Stimulated activated CD8-positive, alpha-beta memory T cell treated with anti-CD3 and anti-CD28 coated beads, Interleukin-2, amount 100 ng/mL, for 1 hour (primary cell): ENCODE measurements at places on chromosomes 3 and 15.
A peak's percentile ranks its signal among the peaks of the same experiment; 100 is the strongest.

DNA sequence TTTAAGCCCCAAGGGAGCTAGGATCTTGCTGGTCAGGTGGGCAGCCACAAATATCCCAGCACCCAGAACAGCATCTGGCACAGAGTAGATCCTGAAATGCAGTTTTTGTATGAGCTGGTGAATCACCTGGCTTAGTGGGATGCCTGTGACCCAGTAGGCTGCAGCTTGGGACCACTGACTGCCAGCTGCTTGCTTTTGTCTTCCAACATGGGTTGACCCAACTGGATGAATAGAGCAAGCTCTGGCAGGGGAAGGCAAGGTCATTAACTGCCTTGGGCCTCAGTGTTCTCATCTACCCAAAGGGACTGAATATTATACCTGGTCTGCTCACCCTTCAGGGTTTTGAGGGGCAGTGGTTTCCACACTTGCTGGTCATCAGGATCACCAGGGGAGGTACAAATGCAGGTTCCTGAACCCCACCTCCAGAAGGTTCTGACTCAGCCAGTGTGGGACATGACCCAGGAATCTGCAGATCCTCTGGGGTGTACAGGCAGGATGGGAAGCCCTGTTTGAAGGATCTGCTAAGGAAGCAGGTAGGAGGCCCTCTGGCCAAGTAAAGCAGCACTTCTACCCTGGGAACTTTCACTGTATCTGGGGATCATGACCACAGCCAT is 55.4 kb downstream of the ITGA11 start:
- DNase-seq, result no peak

GRCh38 chr15:61222010-61222409 is 7.1 kb downstream of the RORA start:
- no peak for DNase-seq

- no peak for DNase-seq
Measured at GRCh38 chr15:88031461-88031860, 225.1 kb downstream of the NTRK3 start.

GRCh38 chr3:66487465-66487864 is 13.4 kb downstream of the LRIG1 start:
- no peak for DNase-seq

DNA sequence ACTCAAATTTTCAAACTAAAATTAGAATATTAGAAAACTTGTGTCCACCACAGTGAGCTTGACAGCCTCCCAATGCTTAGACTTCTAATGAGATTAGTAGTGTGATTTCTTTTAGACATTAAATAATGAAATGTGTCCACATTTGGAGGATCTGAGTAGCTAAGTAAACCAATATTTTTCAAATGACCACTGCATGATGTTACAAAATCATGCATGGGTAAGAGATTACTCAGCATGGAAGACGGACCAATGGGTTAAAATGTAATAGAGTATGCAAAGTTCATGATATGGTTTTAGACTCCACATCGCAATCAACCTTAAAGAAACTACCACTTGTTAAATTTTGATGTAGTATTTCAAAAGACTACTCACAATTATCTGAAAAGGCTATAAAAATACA is 130.6 kb downstream of the IMPG2 start:
- DNase-seq, result no peak

DNA sequence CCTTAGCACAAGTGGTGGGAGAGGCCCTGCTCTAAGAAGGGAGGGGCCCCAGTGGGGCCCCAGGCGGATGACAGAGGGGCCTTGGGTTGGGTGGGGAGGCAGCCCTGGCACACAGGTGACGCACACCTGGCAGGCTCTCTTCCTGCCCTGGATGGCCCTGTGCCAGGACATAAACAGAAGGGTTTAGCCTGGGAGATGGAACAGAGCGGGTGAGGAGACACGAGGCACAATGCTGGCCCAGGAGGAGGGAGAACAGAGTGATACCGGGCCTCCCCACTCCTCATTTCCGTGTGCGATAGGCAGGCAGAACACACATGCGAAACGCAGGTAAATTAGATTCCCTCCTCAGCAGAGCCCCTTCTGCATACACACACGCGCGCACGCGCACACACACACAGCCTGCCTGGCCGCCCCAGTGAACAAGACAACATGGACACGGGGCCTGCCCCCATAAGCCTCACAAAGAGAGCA is 39.8 kb downstream of the IDH2 start:
- no peak for DNase-seq

DNA sequence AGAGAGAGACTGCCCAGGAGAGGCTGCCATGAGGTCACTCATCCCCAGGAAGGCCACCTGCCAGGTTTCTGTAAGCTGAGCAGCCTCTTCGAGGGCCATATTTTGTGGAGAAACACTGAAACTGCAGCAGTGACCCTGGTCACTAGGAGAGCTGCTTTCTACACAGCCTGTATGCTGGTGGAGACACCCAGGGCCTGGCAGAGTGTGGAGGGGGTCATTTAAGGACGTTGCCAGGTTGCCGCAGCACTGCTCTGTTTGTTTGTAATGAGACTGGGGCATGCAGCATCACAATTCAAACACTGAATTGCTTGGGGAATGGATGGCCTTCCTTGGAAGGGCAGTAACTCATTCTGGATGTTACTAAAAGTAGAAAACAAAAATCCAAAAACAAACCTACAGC is 104.9 kb upstream of the TRIM42 start:
- no peak for DNase-seq

DNA sequence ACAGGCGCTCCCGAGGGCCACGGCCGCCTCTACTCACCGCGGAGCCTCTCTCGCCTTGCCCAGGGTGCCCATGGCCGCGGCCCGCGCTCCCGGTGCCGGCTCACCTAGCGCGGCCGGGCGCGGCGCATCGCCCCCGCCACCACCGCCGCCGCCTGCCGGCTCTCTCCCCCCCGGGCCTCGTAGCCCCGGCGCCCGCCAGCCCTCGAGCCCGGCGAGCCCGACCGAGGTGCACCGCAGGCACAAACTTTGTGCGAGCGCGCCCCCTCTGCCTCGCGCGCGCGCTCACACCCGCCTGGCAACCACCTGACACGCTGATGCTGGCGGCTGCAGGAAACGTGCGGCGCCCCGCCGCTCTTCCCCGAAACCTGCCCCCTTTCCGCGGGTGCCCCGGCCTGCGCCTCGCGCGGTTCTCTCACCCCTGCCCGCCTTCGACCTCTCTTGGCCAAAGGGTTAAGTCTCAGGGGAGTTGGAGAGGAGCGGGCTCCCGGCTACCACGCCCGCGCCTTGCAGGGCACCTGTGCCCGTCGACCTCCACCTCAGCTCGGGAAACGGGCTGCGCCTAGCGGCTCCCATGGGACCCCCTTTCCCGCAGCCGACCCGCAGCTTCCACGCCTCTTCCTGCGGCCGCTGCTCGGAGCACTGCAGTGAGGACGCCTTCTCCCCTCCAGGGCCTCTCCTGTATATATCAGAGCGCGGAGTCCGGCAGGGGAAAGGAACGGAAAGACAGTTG is at the start of gene RASGRP1:
TSS of gene RASGRP1 (minus strand) at position 258 of the 730 bp plus-strand sequence. CDS start at position 72, 186 bp downstream.
- peak; percentile 74 for DNase-seq

- no peak for DNase-seq
Measured at GRCh38 chr3:71177375-71177774, 406.2 kb downstream of the FOXP1 start.

DNA sequence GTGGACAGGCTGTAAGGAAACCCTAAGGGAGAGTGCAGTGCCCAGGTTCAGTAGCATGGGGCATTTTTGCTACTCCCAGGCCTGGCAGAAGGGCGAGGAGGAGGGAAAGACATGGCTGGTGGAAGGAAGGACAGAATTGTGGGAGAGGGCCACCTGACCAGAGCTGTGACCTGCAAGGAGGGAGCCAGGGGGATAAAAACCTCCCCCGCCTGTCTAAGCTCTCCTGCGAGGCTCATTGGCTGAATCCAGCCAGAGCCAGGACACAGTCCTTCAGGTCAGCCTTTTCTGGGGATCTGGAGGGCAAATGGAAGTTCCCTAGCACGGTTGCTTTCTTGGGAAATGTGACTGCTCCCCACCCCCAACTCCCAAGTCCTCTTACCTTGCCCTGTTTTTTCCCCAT is 13.3 kb upstream of the ANKDD1A start:
- no peak for DNase-seq

DNA sequence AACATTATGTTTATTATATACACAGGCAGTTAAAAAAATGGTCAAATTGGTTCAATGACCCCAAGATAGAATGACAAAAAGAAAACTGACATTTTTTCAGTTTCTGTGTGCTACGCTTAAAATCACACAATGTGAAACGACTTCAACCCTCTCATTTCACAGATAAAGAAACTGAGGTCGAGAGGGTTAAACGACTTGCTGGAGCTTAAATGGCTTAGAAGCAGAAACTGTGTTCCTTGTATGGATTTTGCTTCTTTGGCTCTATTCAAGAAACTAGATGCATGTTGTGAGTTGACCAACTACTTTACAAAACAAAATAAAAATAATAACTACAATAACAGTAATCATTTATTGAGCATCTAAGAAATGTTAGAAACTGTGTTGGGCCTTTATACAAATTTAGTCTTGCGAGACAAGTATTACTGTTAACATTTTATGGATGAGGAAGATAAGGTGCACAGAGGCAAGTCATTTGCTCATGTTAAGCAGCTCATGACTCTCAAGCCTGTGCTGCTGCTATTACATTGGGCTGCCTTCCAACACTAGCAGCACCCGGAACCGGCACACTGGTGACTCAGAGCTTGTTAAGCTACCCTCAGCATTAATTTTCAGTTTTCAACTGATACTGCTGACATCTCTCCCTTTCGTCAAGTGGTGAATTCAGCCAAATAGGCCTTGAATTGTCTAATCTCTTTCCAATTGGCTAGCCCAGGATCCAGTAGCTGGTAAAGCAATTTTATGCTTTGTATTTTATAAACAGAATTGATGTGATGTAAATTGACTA is 487.6 kb downstream of the NAALADL2 start:
- DNase-seq, result no peak

DNA sequence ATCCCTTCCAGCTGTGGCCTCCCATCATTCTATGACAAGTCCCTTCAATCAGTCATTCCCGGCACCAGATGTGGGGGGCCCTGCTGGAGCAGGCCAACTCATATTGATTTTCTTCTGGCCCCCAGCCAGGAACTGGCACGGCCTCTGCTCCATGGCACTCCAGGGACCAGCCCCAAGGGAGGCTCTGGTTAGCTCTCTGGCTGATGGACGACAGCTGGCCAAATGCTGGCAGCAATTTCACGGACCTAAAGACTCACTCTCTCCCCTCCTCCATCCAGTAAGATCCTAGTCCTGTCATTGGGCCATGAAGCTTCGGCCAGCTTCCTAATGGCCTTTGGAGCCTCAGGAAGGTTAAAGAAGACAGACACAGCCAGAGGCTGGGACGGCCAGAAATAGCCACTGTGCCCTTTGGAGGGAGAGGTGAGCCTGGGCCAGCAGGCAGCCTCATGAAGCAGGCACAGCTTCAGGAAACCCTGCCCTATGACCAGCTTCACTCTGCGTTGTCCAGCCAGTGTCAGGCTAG is 131.0 kb downstream of the MEX3B start:
- no peak for DNase-seq

DNA sequence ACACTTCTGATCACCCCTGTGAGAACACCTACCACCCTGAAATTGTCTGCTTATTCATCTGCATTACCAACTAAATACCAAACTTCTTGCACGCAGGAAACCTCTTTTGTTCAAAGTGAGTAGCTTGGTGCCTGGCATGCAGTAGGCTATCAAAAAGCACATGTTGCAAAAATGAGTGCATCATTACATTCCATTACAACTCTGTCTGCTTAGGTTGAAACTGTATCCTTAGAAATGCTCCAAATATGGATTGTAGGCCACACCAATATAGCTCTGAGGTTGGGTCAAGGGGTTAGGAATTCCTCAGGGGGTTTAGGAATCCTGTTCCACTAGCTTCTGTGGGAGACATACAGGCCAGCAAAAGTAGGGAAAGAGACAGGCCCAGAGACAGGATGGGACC is 107.2 kb downstream of the THRB start:
- no peak for DNase-seq

- no peak for DNase-seq
Measured at GRCh38 chr15:63372018-63372705, 9.5 kb downstream of the CA12 start.

GRCh38 chr15:90230071-90230494 is 3.7 kb downstream of the CIB1 start:
- DNase-seq, result no peak

- no peak for DNase-seq
Measured at GRCh38 chr3:111299192-111299615, 227.6 kb downstream of the NECTIN3 start.

DNA sequence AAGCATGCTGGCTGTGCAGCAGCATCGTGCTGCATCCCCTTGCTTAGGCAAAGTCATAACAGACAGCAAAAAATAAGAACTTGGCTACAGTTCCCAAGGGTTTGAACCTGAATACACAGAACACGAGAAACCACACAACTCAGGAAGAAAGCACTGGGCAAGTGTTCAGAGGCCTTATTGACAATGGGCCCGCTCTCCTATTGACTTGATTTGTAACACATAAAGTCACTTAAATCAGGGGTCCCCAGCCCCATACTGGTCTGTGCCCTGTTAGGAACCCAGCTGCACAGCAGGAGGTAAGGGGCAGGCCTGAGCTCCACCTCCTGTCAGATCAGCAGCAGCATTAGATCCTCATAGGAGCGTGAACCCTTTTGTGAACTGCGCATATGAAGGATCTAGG is 145.1 kb downstream of the LSAMP start:
- DNase-seq, result no peak

DNA sequence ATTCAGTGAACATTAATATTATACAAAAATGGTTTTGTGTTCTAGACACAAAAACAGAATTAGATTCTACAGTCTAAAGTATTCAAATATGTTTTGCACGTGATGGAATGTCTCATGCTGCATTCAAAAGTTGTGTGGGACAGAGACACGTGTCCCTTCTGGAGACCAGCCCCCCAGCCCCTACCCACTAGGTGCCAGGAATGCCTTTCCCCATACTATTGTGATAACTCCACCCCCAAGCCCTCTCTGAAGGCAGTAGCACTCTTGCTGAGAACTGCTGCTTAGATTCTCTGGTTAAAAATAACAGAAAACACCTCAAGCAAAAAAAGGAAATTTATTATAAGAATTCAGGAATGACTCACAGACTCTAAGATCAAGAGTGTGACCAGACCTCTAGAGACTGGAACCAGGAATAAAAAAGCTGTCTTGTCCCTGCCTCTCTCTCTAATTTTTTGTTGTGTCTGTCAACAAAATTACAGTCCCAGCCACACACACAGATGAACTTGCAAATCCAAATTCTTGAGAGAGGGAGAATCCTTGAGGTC is 57.7 kb downstream of the PXYLP1 start:
- DNase-seq, result no peak

DNA sequence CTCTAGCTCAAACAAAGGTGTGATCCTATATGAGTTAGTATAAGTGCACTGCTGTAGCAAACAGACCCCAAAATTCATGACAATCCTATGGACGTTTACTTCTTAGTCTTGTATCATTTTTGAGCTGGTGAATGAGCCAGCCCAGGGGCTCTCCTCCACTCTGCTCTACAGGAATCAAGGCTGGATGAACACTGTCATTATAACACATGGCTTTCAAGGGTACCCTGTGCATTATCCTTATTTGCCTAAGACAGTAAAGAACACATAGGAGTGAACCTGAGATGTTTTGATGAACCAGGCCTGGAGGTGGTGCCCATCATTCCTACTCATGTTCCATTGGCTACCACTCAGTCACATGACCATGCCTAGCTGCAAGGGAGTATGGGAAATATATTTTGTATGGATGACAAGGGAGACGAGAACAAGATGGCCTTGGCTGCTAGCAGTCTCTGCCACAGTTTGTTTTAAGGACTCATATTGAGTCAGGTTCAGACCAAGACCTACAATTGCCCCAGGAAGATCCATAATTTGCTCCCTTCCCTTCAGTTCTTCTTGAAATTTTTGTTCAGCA is 107.4 kb upstream of the HES1 start:
- DNase-seq, result no peak

GRCh38 chr3:195086341-195086740 is 184.6 kb downstream of the XXYLT1 start:
- DNase-seq, result no peak
